Mesenteric fat pad (tissue), 1 donor: ENCODE measurements at places on chromosomes 12 and 14. TPM values are rescaled to one million over a fixed set of nuclear protein-coding genes. Genes with fewer than 3 reads are reported as not detected.

TAS2R7 gene
- not detected for total RNA-seq

PXN gene
- total RNA-seq = 123 TPM

DNA sequence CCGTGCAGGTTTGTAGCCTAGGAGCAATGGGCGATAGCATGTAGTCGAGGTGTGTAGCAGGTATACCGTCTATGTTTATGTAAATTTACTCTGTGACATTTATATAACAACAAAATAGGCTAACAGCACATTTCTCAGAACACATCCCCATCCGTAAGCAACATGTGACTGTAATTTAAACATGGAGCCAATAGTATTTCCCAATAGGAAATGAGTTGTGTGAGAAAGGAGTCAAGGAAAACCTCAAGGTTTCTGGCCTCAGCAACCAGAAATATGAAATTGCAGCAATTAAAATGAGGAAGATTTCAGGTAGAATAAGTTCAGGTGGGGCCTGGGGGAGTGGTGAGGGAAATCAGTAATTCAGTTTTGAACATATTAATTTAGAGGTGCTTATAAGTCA lies 136.0 kb downstream of the MSRB3 start:
- DNase-seq = no peak

- DNase-seq = no peak
Observed at GRCh38 chr12:99388671-99389195, 258.8 kb upstream of the GARIN6 start.

DNA sequence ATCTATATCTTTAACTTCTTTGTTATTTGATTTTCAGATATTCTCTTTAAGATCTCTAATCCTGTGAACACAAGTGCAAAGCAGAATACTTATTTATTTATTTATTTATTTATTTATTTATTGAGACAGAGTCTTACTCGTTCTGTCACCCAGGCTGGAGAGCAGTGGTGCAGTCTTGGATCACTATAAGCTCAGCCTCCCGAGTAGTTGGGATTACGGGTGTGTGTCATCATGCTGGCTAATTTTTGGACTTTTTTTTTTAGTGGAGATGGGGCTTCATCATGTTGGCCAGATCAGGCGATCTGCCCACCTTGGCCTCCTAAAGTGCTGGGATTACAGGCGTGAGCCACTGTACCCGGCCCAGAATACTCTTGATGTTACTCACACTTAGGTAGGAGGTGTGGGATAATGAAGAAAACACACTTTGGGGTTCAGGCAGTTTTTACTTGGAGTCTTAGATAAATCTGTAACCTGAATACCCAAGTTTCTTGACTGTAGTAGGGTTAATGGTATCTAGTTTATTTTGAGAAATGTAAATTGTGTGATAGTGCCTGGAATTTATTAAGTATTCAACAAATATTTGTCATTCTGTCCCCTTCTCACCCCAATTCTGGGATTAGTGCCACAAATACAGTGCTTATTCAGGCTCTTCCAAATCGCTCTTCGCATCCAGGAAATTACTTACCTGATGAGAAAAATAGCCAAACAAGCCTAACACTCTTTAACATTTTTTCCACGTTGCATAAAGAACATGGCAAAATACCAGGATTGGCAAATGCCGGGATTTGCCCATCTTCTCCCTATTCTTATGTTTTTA lies 33.0 kb downstream of the METAP2 start:
- no peak for DNase-seq

- DNase-seq = no peak
Observed at GRCh38 chr12:108345716-108346633, 6.9 kb upstream of the CMKLR1 start.

DNA sequence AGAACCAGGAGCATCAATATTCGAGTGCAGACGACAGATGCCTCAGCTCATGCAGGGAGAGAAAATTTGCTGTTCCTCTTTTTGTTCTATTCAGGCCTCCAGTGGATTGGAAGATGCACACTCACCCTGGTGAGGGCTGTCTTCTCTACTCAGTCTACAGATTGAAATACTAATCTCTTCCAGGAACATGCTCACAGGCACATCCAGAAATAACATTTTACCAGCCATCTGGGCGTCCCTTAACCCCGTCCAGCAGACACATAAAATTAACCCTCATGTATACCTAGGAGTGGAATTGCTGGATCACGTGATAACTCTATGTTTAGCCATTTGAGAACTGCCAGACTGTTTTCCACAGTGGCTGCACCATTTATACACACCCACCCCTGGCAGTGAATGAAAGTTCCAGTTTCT lies 4.5 kb upstream of the OAS2 start:
- no peak for DNase-seq
